ENCODE measurements at places on chromosomes 12 and 14.

GRCh38 chr12:123379391-123379790 lies 4.5 kb upstream of the KMT5A start:
- no peak for DNase-seq

- DNase-seq = no peak
These were observed 191.3 kb downstream of the SYT10 start for GRCh38 chr12:33248364-33248763.

DNA sequence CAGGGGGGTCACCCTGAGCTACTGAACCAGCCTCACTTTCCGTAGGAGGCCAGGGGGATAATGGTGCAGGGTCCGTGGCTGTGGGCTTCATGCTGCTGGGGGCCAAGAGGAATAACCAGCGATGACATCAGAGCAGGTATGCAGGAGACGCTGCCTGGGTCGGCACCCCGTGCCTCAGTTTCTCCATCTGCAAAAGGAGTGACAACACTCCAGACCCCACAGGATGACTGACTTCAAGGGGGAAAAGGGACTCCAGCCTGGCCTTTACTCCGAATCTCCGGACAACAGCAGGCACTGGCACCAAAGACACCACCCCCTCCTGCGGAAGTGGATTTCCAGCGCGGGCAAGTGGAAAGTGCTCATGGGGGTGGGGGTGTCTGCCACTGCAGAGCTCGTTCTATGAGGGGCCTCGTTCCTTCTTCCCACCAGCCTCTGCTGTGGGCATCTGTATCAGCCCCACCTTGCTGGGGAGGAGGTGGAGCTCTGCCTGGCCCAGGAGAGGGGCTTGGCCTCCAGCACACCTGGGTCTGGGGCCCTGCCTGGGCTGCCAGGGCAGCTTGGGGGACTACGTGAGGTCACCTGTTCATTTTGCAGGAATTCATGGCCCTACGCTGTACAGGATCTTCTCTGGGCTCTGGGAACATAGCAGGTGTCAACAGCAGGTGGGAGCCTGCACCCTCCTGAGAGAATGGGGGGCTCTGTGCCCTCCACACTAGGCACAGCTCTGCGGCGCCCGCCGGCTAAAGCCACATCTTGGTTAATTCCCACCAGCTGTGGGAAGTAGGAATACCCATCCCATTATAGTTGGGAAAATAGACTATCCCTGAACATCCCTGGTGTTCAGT lies 216.6 kb upstream of the C14orf180 start:
- no peak for DNase-seq

- no peak for DNase-seq
These were observed 138.7 kb downstream of the RIMBP2 start for GRCh38 chr12:130577351-130577750.

DNA sequence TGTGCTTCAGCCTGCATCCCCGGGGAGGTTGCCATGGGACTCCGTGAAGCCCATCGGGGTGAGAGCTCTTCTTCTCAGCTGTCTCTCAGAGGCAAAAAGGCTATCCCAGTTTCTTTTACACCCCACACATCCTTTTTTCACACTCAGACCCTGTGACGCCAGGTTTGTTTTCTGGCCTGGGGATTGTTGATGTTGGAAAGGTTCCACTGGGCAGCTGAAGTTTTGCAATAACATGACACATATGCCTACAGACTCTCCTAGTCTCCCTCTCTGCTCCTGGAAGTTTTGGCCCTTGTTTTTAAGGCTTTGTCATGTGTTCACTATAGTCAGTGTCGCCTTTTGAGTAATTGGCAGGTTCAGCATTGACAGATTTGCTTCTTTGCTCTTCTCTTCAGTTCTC lies 118.6 kb downstream of the SMOC1 start:
- DNase-seq = no peak

All from stimulated activated CD4-positive, alpha-beta T cell treated with anti-CD3 and anti-CD28 coated beads, Interleukin-15, amount 100 ng/mL, for 1 hour (primary cell).